Memory B cell (primary cell): ENCODE measurements at places on chromosomes 4 and X.

GRCh38 chrX:42247241-42247640 is 323.9 kb upstream of the CASK start:
- no peak for DNase-seq

GRCh38 chr4:102604222-102604940 is 103.2 kb downstream of the NFKB1 start:
- no peak for DNase-seq

- DNase-seq = no peak
Observed at GRCh38 chr4:17968721-17969120, 52.8 kb downstream of the LCORL start.

DNA sequence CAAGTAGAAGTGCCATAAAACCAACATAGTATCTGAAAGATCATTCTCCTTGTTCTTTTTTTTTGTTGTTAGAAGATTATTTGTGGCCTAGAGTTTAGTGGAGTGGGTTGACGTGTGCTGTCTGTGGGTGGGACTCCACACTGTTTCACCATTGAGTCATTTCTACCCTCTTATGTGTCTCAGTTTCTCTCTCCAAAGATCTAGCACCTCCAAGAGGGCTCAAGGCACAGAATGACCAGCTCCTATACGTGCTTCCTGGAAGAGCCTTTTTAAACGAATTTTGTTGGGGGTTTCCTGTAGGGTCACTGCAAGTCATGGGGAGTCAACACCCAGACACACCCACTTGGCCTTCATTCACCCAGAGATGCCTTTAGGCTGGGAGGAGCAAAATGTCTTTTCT is 150.1 kb downstream of the KLF8 start:
- DNase-seq = no peak

- DNase-seq = no peak
Observed at GRCh38 chr4:1793496-1793840, 375 bp downstream of the FGFR3 start.

DNA sequence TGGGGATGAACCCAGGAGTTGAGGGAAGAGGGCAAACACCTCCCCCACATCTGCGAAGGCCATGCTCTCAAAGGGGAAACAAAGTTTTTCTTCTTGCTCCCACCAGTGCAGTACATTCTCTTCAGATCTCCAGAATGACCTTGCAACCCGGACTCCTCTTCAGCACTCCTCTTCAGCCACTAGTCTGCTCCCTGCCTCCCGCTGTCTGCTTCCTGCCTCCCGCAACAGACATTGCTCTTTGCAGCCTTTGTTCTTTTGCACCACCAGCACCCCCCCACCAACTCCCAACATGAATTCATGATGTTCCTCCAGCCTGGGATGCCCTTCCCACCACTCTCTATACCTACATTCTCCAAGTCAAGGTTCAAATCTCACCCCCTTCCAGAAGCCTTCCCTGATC is 32.1 kb downstream of the UTP14A start:
- no peak for DNase-seq

DNA sequence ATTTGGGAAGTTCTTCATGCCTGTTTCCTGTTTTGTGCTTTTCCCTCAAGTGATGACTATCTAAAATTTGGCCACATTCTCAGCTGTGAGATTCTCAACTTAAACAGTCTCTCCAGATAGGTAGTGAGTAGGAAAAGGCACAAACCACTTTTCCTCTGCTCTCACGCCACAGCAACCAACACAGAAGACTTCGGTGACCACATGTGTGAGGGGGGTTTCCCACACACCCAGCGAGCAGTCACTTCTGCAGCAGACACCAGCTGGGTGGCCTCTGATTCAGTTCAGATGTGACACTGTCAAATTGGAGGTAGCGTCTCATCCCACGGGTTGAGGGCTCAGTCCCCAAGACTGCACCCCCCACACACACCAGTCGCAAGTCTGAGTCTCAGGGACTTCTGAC is 25.1 kb upstream of the CLDN34 start:
- no peak for DNase-seq

GRCh38 chr4:27182211-27182610 is 321.6 kb downstream of the STIM2 start:
- no peak for DNase-seq

DNA sequence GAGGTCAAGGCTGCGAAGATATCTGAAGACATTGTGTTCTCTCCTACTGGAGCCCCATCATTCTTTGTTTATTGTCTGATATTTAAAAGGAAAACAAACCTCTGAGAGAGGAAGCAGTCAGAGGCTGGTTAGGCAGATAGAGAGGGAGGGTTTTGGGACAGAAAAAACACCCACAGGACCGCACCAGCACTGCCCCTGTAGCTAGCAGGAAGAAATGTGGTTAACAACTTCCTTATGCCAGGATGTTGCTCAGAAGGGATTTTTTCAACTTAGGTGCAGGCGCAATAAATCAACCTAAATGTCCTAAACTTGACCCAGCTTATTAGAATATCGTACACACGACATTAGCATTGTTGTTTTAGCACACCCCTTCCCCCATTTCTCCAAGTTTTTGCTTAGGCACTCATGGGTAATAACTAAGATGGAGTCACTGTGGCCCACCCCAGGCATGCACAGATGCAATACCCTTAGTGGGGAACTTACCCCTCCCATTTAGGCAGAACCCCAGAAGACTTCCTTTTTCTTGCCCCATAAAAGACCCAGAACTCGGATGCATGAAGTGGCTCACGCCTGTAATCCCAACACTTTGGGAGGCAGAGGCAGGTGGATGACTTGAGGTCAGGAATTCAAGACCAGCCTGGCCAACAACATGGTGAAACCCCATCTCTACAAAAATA is 2.8 kb upstream of the ZNF718 start:
- DNase-seq = no peak
